Activated T-cell treated with anti-CD3 and anti-CD28 coated beads, Interleukin-2, amount 50 U/mL, for 48 hours (primary cell): ENCODE measurements at places on chromosomes 16 and 17.

- DNase-seq: no peak
Measured at GRCh38 chr17:18960241-18960665, 8.3 kb downstream of the SLC5A10 start.

- DNase-seq: no peak
Measured at GRCh38 chr17:12282056-12282455, 261.4 kb downstream of the MAP2K4 start.

- no peak for DNase-seq
Measured at GRCh38 chr16:11334831-11335404, 10.3 kb upstream of the RMI2 start.

DNA sequence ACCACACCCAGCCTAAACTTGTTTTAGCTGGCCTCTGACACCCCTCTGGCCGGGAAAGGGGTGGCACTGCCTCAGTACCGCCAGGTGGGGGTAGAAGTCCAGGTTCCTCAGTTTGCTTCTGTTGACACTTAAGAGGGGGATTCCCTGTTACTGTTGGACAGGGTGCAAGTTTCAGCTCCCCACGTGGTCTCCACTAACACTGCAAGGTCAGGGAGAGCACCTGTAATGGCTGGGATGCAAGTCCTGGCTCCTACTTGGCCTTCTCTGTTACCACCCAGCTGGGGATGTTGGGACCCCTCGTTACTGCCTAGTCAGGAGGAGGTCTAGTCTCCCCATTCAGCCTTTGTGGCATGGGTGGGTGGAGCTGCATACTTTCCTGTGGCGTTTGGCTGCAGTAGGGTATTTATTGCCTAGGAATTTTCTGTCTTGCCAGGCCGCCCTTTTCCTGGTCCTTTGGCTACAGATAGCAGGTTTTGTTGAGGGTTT, 10.6 kb upstream of the MFAP4 start:
- DNase-seq: no peak

GRCh38 chr16:77784441-77785372, 3.7 kb upstream of the VAT1L start:
- no peak for DNase-seq
